ENCODE measurements at places on chromosomes 7 and 10.

GRCh38 chr7:108327353-108327752 is 128.9 kb downstream of the NRCAM start:
- no peak for DNase-seq

- peak; percentile 46 for DNase-seq
These were observed 437.4 kb upstream of the GALNT17 start for GRCh38 chr7:70694434-70694970.

DNA sequence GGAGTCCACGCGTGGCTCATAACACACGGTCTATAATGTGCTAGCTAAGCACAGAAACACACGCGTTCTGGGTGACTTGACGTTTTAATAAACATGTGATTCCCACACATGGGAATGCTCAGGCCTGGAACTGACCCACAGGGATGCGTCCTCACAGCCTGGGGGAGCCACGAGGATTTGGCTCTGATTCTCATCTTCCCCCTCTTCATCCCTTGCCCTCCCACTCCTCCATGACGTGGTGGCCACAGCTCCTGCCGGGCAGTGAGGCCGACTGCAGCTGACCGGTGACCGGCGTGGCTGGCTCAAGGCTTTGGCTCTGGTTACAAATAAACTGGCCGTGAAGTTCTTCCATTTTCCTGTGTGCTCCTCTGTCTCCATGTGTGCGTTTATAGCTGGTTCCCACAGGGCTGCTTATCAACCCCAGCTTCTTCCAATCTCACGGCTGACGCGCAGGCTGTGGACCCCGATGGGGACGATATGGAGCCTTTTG is 40.9 kb upstream of the KLF6 start:
- DNase-seq: no peak

- no peak for DNase-seq
These were observed 568.9 kb upstream of the ANKRD30A start for GRCh38 chr10:36556468-36556867.

- no peak for DNase-seq
These were observed 889.3 kb upstream of the CELF2 start for GRCh38 chr10:10128387-10128786.

GRCh38 chr10:108465871-108466641 is 1301.5 kb upstream of the SORCS1 start:
- DNase-seq: peak; percentile 60

DNA sequence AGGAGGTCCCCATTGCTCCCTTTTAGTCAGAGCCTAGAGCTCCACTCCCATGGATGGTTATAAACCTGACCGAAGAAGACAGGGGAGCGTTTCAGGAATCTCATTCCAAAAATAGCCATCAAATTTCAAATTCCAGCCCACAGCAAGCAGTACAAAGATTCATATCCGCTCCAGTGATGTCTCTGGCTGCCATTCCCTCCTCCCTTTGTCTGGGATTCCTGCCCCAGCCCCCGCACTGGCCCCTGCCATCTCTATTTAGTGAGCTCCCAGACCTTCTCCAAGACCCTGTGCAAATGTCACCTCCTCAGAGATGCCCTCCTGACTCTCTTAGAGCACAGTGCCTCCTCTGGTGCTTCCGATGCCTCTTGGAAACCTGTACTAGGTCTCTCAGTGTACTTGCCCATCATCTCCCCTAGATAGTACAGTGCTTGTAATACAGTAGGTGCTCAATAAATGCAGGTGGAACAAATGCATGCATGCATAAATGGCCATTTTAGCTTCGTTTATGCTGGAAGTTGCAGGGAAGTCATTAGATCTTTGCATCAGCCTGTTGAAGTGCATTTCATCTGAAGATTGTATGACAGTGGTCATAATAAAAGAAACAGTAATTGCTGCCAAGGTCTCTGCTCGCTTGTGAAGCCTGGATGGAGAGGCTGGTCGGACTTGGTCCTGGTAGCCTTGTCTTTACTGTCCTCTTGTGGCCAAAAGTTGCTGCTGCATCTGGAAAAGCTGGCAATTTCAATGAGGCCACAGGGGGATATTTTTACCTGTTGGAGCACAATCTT is 32.0 kb upstream of the HABP2 start:
- peak; percentile 86 for DNase-seq

DNA sequence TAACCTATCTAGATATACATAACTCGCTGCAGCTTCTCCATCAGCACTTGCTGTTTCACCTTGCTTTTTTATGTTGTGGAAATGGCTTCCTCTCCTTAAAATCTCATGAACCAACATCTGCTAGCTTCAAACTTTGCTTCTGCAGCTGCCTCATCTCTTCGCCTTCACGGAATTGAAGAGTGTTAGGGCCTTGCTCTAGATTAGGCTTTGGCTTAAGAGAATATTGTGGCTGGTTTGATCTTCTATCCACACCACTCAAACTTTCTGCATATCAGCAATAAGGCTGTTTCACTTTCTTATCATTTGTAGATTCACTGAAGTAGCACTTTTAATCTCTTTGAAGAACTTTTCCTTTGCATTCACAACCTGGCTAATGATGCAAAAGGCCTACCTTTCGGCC is 49.2 kb upstream of the AGR3 start:
- no peak for DNase-seq

GRCh38 chr10:79336276-79336675 is 11.0 kb upstream of the PPIF start:
- no peak for DNase-seq

DNA sequence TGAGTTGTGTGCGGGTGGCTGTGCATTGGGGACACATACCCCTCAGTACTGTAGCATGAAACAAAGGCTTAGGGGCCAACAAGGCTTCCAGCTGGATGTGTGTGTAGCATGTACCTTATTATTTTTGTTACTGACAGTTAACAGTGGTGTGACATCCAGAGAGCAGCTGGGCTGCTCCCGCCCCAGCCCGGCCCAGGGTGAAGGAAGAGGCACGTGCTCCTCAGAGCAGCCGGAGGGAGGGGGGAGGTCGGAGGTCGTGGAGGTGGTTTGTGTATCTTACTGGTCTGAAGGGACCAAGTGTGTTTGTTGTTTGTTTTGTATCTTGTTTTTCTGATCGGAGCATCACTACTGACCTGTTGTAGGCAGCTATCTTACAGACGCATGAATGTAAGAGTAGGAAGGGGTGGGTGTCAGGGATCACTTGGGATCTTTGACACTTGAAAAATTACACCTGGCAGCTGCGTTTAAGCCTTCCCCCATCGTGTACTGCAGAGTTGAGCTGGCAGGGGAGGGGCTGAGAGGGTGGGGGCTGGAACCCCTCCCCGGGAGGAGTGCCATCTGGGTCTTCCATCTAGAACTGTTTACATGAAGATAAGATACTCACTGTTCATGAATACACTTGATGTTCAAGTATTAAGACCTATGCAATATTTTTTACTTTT is 1.8 kb downstream of the DDIT4 start:
- DNase-seq: no peak

DNA sequence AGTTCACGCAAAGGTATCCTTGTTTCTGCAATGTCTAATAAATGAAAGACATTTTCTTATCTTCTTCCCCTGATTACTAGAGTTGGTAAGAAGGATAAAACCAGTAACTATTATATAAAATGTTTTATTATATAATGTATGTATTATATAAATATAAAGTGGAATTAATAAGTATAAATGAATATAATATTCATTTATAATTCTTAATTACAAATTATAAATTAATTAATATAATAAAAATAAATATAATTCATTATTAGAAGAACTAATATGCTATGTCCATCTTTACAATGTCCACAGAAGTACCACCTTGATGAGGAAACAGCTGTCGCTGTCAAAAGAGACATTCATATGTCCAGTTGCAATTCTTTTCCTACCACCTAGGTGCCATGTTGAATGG is 177.7 kb downstream of the GLI3 start:
- DNase-seq: no peak

GRCh38 chr10:92573091-92573797 is 649 bp downstream of the IDE start:
- peak; percentile 66 for DNase-seq

GRCh38 chr7:90607196-90607595 is 11.1 kb downstream of the CDK14 start:
- DNase-seq: no peak
